ENCODE measurements at places on chromosomes 11 and 22.

GRCh38 chr11:66548041-66548440 is 1.3 kb downstream of the ACTN3 start:
- DNase-seq = no peak
- no peaks in the 10 kb centered on the region for H3K36me3 ChIP-seq
- no peak overlapping the region for H3K27ac ChIP-seq
- H3K4me3 ChIP-seq = no peak overlapping the region
- no peaks in the 10 kb centered on the region for H3K27me3 ChIP-seq
- no peaks in the 10 kb centered on the region for H3K4me1 ChIP-seq

GRCh38 chr22:44710474-44711240 is 8.7 kb downstream of the PRR5 start:
- H3K27ac ChIP-seq = no peak overlapping the region
- H3K4me1 ChIP-seq = no peaks in the 10 kb centered on the region
- H3K36me3 ChIP-seq = no peaks in the 10 kb centered on the region
- no peaks in the 10 kb centered on the region for H3K27me3 ChIP-seq

GRCh38 chr11:61059260-61059752 is 43.0 kb upstream of the CD5 start:
- H3K27me3 ChIP-seq = no peaks in the 10 kb centered on the region
- H3K4me3 ChIP-seq = no peak overlapping the region
- H3K27ac ChIP-seq = no peak overlapping the region
- no peaks in the 10 kb centered on the region for H3K4me1 ChIP-seq

- no peaks in the 10 kb centered on the region for H3K36me3 ChIP-seq
- no peak overlapping the region for H3K4me3 ChIP-seq
- H3K27ac ChIP-seq = no peak overlapping the region
- no peaks in the 10 kb centered on the region for H3K27me3 ChIP-seq
- DNase-seq = no peak
These were observed 56.8 kb downstream of the ELFN2 start for GRCh38 chr22:37370306-37370979.

DNA sequence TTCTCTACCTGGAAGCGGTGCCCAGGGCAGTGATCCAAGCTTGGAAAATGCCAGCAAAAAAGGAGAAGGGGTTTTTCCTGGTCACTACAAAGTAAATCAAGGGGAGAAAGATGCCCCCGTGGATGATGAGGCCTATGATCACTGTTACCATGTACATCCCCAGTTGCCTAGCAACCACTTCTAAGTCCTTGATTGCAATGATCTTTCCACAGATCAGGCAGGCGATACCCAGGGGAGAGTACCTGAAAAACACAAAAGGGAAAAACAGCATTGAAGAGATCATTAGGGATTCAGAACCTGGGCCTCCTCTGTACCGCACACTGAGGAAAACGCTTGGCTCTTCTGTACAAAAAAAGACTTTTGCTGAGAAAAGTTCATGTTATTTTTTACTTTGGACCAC is 127.1 kb downstream of the SLC1A2 start:
- H3K36me3 ChIP-seq = no peaks in the 10 kb centered on the region
- no peaks in the 10 kb centered on the region for H3K27me3 ChIP-seq
- H3K4me3 ChIP-seq = no peak overlapping the region
- peak overlapping the region; percentile 59 for H3K27ac ChIP-seq

DNA sequence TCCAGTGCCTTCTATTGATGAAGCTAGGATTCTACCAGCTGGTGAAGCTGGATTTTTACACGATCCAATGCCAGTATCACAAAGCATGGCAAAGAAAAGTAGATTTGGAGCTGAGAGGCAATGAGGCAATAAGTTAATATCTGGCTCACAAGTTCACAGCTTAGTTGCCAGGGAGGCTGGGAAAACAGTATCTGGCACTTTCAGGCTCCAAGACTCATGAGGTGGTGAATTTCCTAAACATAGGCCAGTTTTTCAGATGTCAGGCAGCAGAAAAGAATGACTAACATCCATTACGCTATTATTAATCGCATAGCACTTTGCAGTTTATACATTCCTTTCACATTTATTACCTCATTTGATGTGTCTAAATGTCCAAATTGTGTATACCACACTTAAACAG is 122.7 kb downstream of the GRIA4 start:
- H3K27ac ChIP-seq = no peak overlapping the region
- no peaks in the 10 kb centered on the region for H3K4me1 ChIP-seq
- no peaks in the 10 kb centered on the region for H3K27me3 ChIP-seq
- no peak overlapping the region for H3K4me3 ChIP-seq

DNA sequence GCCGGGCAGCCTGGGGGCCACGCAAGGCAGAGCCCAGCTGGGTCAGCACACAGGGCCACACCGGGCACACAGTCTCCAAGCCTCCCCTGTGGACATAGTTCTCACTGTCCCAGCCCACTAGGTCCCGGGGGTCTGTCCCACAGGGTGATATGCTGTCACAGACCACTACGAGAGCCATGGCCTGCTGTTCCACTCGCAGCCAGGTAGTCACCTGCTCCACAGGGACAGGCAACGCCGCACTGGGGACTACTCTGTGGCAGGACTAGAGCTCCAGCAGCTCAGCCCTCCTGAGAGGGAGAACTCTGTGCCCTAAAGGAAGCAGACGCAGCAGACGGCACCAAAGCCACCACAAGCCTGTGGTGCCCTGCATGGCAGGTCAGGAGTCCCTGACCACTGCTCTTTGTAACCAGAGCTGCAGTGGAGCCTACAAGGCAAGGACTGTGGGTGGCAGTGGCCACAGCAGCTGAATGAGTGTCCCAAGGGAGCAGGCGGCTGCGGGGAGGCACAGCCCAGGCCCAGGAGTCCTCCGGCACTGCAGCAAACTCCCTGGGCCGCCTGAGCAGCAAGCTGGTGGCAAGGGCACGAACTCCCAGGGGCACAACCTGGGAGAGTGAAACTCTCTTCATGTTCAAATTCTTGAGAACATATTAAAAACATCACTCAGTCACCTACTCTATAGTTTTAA is 171.2 kb upstream of the GRK3 start:
- H3K36me3 ChIP-seq = no peaks in the 10 kb centered on the region
- DNase-seq = no peak
- H3K27ac ChIP-seq = no peak overlapping the region
- H3K27me3 ChIP-seq = no peaks in the 10 kb centered on the region
- no peak overlapping the region for H3K4me3 ChIP-seq

GRCh38 chr22:23823331-23823791 is 15.4 kb downstream of the DERL3 start:
- no peak for DNase-seq
- no peaks in the 10 kb centered on the region for H3K27me3 ChIP-seq

DNA sequence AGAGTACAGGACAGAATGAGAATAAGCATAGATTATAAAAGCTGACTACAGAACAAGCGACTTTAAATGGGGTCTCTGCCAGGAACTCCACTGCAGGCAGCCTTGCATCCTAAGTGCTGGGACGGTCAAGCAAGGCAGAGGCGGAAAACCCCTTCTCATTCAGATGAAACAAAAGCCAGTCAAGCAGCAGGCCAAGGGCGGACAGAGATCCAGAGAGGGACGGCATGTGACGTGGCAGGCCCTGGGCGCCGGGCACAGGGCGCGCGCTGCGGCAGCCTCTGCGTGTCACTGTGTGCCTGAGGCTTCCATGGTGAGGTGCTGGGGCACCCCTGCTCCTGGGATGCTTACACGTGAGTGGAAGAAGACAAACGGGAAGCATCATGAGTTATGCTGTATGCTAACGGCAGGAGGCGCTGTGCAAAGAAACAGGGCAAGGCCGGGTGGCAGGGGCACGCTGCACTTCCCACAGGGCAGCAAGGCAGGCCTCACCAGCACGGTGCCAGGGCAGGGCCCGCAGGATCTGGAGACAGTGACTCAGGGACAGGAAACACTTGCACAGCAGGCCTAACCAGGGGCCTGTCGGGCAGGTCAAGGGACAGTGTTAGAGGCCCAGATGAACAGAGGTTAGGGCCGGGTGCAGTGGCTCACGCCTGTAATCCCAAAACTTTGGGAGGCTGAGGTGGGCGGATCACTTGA is 6.2 kb downstream of the TOLLIP start:
- H3K4me1 ChIP-seq = peaks cover 81% of the 10 kb centered on the region
- peak; percentile 39 for DNase-seq
- no peaks in the 10 kb centered on the region for H3K27me3 ChIP-seq
- no peaks in the 10 kb centered on the region for H3K36me3 ChIP-seq

GRCh38 chr11:77590194-77590782 is 535 bp downstream of the AQP11 start:
- peak overlapping the region; percentile 58 for H3K4me3 ChIP-seq
- H3K36me3 ChIP-seq = no peaks in the 10 kb centered on the region
- DNase-seq = no peak
- peak overlapping the region; percentile 87 for H3K27ac ChIP-seq
- peaks cover 8% of the 10 kb centered on the region for H3K4me1 ChIP-seq

- no peak overlapping the region for H3K4me3 ChIP-seq
- no peaks in the 10 kb centered on the region for H3K36me3 ChIP-seq
- no peak overlapping the region for H3K27ac ChIP-seq
These were observed 125.6 kb downstream of the APIP start for GRCh38 chr11:34790620-34791019.

GRCh38 chr22:50314455-50315288 is 7.2 kb upstream of the PLXNB2 start:
- no peak overlapping the region for H3K27ac ChIP-seq
- H3K36me3 ChIP-seq = no peaks in the 10 kb centered on the region
- no peak for DNase-seq
- no peak overlapping the region for H3K4me3 ChIP-seq
- H3K4me1 ChIP-seq = no peaks in the 10 kb centered on the region
- H3K27me3 ChIP-seq = no peaks in the 10 kb centered on the region

DNA sequence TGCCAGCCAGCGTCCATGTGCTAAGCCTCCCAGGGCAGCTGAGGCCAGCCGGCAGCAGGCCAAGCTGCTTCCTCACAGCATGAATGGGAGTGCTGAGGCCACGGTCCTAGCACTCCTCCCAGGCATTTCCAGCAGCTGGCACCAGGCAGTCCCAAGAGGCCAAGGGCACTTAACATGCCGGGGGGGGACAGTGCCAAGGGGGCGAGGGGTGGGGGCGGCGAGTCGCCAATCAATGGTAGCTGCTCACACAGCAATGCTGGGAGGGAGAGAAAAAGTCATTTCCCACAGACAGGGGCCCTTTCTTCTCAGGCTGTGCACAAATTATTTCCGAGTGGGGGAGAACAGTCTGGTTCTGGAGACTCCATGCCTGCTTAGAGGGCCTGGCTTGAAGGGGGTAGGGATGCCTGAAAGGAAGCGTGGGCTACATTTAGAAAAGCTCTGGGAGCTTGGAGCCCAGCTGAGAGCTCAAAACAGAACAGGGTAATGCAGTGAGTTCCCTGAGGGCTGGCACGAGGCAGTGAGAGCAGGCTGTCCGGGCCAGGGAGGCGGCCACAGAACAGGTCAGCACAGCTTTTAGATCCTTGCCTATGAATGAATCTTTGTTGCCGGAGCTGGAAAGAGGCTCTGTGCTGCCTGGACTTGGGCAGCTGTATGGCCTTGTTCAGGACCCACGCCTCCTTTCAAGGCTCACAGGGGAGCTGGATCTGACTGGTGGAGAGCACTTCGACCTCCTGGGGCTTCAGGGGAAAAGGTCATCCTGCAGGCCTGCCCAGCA is 14.4 kb upstream of the TBC1D10A start:
- H3K4me1 ChIP-seq = no peaks in the 10 kb centered on the region
- no peak overlapping the region for H3K4me3 ChIP-seq
- peaks cover 100% of the 10 kb centered on the region for H3K36me3 ChIP-seq
- no peak overlapping the region for H3K27ac ChIP-seq
- no peaks in the 10 kb centered on the region for H3K27me3 ChIP-seq

Data from pancreas (tissue), 10 donors.